Skin of body (tissue), 3 donors: ENCODE measurements at places on chromosomes 2 and 18. TPM values are rescaled to one million over a fixed set of nuclear protein-coding genes. Genes with fewer than 3 reads are reported as not detected.
A peak's percentile ranks its signal among the peaks of the same experiment; 100 is the strongest.

SEPTIN10 gene
- total RNA-seq: 89.9 TPM

GALNT3 gene
- total RNA-seq: 20.3 TPM

FASTKD2 gene
- 38.1 TPM for total RNA-seq

- DNase-seq: no peak
Observed at GRCh38 chr2:187959821-187960220, 331.9 kb upstream of the GULP1 start.

DYNAP gene
- total RNA-seq: 0.10 TPM

IL1RN gene
- 20.7 TPM for total RNA-seq

GRCh38 chr2:120877409-120877808, 141.7 kb downstream of the GLI2 start:
- DNase-seq: no peak

- peak; percentile 98 for DNase-seq
Observed at GRCh38 chr2:157876066-157876785, at the start of gene ACVR1. TSS of gene ACVR1 (minus strand) at chr2:157876330. CDS start at chr2:157799493, 76,837 bp downstream.

DNA sequence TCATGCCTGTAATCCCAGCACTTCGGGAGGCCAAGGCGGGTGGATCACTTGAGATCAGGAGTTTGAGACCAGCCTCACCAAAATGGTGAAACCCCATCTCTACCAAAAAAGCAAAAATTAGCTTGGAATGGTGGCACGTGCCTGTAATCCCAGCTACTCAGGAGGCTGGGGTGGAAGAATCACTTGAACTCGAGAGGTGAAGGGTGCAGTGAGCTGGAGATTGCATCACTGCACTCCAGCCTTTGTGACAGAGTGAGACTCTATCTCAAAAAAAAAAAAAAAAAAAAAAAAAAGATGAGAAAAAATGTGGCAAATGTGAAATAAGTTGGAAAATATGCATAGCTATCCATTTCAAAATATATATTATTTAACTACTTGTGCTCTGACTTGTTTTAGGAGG, 65.0 kb downstream of the KCNS3 start:
- no peak for DNase-seq

ATP8B1 gene
- 23.0 TPM for total RNA-seq

- no peak for DNase-seq
Observed at GRCh38 chr2:58569475-58570185, 328.5 kb upstream of the FANCL start.

SEMA4C gene
- total RNA-seq: 24.3 TPM

PID1 gene
- total RNA-seq: 17.5 TPM

GRCh38 chr2:4175343-4175742, 472.0 kb downstream of the DCDC2C start:
- DNase-seq: no peak

DNA sequence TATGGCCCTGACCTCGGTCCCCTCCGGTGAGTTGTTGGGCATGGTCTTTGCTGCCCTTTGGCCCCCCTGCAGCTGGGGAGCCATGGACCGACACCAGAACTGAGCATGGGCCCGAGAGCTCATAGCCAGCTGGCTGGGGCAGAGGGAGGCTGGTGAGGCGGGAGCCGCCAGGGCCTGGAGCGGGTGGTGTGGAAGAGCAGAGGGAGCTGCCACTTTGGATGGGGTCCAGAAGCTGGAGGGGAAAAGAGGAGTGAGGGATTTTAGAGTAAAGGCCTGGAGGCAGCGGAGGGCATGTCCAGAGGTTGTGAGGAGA, 16.5 kb upstream of the CNNM3 start:
- no peak for DNase-seq

DNA sequence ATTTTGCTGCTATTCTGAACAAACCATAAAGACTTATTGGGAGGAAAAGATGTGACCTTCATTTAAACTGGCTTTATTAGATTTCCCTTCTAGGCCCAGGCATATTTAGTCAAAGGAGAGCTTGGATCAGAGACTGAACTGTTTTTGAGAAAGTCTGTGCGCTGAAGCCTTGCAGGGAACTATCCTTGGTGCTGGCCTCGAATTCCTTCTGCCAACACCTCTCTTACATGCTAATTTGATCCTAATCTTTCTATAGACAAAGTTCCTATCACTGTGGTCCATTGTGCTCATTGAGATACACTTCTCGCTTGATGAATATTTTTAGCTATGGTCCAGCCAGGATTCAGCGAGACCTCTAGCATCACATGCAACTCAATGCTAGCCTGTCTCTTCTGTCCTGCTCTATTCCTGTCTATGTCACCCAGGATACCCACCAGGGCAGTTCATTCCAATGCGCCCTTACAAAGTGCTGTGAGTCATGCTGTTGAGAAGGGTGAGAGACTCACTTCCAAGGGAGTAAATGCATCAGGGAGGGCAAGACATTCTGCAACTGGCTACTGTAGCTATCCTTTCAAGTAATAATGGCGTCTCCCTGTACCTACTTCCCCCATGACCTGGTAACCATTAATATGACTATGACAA, 356.7 kb upstream of the LYPD1 start:
- DNase-seq: no peak

DNA sequence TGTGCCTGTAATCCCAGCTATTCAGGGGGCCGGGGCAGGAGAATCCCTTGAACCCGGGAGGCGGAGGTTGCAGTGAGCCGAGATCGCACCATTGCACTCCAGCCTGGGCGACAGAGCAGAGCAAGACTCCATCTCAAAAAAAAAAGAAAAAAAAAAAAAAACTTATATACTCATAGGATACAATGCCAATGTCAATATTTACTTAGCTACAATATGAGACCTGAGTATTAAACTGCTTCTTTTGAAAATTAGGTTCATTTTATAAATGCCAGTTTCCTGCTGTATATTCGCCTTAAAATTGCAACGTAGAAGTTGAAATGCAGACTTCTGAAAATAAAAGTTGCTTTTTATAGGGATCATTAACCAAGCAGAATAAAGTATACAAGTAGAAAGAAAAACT, 2.3 kb downstream of the SLC35F5 start:
- no peak for DNase-seq

- DNase-seq: no peak
Observed at GRCh38 chr2:69693059-69693774, 48.7 kb upstream of the ANXA4 start.

DNA sequence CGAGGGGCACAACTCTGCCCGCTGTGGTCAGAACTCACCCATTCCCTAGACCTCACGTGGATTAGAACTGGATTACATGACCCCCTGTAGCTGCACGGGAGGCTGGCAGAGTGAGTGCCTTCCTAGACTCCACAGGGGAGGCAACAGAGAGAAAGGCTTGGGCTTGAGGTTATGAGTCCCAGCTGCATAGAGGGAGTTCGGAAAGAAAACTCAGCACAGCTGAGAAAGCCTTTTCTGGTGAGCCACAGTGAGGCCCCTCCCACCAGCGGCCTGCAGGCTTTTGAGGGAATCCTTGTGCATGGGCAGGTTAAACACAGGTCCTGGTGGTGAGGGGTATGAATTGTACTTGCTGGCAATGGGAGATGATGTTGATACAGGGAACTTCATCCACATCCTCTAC, 217.3 kb downstream of the FHOD3 start:
- no peak for DNase-seq

GRCh38 chr2:2671826-2672225, 340.8 kb upstream of the MYT1L start:
- no peak for DNase-seq

DNA sequence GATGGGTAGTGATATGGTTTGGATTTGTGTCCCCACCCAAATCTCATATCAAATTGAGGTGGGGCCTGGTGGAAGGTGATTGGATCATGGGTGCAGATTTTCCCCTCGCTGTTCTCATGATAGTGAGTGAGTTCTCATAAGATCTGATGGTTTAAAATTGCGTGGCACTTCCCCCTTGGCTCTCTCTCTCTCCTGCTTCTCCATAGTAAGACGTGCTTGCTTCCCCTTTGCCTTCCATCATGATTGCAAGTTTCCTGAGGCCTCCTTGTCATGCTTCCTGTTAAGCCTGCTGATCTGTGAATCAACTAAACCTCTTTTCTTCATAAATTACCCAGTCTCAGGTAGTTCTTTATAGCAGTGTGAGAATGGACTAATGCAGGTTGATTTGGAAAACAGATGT, 223.2 kb upstream of the APCDD1 start:
- DNase-seq: no peak

DNA sequence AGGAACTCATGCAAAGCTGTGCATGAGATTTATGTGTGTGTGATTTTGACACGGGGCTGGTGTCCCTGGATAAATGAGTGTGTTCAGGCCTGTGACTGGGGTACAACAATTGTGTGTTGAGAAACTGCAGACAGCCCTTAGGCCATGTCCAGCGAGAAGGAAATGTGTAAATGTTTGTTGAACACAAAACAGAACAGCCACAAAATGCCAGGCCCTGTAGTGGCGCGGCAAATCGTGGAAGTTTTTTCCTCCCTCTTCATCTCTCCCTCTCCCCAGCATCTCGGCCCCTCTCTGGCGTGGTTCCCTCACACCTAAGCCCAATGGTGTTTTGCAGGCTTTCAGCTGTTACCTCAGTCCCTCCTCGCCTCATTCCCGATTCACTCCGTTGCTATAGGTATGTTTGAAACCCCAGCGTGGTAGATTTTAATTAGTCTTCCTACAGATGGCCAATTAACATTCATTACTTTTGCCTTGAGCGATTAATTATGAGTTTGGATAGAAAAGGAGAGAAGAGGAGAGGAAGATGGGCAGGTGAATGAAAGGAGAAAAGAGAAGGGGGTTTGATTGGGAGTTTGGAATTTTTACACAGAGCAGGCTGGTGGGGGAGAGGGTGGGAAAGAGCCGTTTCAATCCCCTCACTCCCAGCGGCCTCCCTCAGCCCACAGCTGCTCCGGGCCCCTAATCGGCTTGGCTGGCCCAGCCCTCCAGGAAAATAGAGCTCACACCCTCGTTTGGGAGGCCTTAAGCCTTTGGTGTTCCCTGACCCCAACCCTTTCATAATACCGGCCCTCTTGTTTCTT, 10.8 kb downstream of the SPR start:
- no peak for DNase-seq

- DNase-seq: peak; percentile 24
Observed at GRCh38 chr2:127324635-127325034, 30.7 kb upstream of the ERCC3 start.

SERPINB10 gene
- total RNA-seq: 3.9 TPM

CAPN14 gene
- 0.49 TPM for total RNA-seq

- no peak for DNase-seq
Observed at GRCh38 chr18:75482880-75483279, 55.4 kb upstream of the SMIM21 start.

- no peak for DNase-seq
Observed at GRCh38 chr2:52112141-52112540, 1080.2 kb upstream of the NRXN1 start.

DNA sequence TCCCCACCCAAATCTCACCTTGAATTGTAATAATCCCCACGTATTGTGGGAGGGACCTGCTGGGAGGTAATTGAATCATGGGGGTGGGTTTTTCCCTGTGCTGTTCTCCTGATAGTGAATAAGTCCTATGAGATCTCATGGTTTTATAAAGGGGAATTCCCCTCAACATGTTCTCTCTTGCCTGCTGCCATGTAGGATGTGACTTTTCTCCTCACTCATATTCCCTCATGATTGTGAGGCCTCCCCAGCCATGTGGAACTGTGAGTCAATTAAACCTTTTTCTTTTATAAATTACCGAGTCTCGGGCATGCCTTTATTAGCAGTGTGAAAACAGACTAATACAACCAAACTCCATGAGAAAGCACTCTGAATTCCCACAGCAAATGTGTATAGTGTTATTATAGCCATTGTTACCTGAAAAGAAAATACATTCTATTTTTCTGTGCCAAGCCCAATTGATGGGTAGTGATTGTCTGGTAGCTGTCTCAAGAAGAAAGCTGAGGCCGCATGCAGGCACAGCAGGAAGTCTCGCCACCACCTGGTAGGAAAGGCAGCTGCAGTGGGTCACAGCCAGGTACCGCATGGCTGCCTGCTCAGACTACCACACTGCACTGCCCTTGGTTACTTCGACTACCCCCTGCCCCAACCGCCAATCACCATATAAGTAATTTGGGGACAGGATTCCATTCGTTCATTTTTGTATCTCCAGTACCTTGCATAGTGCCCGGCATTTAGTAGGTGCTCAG, 10.3 kb upstream of the ZBTB7C start:
- DNase-seq: no peak

DNA sequence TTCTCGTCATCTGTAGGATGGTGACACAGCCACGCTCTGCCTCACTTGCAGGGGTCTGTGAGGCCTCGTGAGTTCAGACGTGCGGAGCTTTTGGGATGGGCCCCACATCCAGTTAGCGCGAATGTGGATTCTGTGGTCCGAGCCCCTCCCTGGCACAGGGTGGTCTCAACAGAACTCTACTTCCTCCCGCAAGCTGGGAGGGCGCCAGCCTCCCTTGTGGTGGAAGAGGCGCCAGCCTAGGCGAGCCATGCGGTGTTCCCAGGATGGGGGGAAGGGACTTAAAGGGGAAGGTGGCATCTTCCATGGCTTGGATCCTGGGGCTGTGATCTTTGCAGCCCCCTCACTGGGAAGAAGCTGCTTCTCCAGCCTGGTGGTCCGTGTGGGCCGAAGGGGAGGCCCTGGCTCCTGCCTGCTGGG, 1.4 kb downstream of the SNORC start:
- DNase-seq: no peak

DNA sequence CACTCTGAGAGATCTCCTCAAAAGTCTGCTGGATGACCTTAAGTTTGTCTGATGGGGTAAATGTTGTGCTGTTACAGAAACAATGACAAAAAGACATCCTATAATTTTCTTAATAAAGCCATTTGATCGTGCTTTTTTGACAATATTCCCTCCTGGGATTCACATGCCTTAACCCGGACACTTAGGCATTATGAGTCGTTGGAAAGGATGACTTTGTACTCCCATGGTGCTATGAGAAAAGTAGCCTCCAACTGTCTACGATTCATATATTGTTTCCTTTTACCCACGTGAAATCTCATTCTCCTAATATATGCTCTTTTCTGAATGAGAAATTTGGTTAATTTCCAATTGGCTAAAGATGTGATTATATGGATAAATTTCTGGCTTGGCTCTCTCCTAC, 6.1 kb upstream of the MPP4 start:
- DNase-seq: no peak

C18orf32 gene
- total RNA-seq: 10.2 TPM

DNA sequence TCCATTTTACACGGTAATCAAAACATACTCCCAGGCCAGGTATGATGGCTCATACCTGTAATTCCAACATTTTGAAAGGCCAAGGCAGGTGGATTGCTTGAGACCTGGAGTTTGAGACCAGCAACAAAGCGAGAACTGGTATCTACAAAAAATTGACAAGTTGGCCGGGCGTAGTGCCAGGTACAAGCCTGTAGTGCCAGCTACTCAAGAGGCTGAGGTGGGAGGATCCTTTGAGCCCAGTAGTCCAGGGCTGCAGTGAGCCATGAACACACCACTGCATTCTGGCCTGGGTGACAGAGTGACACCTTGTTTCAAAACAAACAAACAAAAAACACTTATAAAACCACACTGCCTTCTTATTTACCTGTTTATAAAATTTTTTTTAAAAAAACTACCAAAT, 80.8 kb downstream of the GAREM1 start:
- no peak for DNase-seq

GRCh38 chr2:227509824-227510619, 38.1 kb downstream of the AGFG1 start:
- DNase-seq: no peak

ONECUT2 gene
- 0.10 TPM for total RNA-seq

GRCh38 chr2:238602223-238602960, 175.7 kb downstream of the ASB1 start:
- peak; percentile 41 for DNase-seq

AUP1 gene
- total RNA-seq: 55.4 TPM
